ENCODE measurements at places on chromosomes 4 and X.

GRCh38 chr4:11842620-11843263 is 414.0 kb upstream of the HS3ST1 start:
- no peak for DNase-seq

DNA sequence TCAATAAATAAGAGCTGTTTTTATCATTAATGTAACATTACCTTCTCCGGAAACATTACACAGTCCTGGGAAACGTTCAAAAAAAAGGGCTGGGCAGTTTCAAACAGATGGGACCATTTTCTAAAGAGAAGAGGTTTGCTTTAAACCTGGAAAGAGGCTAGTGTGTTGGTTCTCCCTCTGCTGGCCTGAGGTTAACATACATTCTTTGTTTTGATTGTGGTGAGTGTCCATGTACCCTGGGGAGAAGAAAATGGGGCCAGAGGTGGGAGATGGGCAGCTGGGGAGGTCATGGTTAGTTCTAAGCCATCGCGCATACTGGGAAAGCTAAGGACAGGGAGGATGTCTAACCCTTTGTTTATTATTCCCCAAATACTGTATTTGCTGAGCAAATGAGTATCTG is 194.7 kb downstream of the CPEB2 start:
- no peak for DNase-seq

GRCh38 chr4:41299486-41299885 is 42.8 kb downstream of the UCHL1 start:
- DNase-seq: no peak

- no peak for DNase-seq
These were observed 78.8 kb downstream of the TMEM47 start for GRCh38 chrX:34578237-34578636.

DNA sequence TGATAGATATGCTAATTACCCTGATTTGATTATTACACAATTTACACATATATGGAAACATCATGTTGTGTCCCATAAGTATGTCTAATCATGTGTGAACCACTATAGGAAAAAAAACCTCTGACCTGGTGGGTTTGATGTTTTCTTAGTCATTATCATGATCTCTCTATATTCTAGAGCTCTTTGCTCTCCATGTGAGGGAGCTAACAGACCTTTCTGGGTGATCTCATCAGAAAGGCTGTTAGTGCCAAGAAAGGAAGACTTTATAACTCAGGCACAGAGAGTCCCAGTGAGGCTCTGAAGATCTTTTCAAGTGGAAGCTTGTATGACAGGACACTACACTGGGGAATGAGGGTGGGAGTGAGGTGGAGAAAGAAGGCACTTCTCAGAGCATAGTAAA is 527.7 kb upstream of the MAGEB2 start:
- no peak for DNase-seq

GRCh38 chr4:112296949-112297880 is at the start of gene ALPK1:
ALPK1 (plus strand) TSS chr4:112297369.
- DNase-seq: no peak

DNA sequence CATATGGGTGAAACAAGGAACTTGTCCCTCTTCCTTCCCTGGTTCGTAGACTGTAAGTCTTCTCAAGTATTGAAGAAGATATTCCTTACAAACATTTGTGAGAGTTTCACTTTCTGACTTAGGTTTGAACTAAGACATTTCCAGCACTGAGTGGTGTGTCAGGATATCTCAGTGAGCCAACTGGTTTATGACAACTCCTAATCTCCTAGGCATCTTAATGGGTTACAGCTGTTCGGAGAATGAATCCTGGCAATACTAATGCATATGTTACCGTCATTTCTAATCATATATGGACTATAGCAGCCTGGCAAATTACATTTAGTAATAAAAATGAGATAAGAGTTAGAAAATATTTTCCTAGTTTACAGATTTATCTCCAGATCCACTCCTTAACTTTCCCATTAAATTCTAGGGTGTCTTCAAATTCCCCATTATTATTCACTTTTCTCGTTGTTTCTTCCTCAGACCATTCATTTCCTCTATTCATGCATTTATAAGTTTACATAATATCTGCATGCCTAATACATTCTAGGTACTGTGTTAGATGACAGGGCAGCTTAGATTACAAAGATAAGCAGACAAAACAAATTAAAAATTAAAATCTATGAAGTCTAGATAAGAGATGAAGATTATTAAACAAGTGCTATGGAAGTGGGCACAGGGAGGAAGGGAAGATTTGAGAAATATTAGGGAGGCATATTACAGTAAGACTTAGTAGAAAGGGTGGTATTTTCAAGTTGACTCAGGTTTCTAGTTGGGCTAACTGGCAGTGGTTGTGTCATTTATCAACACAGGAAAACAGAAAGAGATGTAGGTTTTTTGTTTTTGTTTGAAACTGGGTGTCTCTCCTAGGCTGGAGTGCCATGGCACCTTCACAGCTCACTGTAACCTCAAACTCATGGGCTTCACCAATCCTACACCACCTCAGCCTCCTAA is 173.9 kb downstream of the WDFY3 start:
- no peak for DNase-seq

GRCh38 chr4:17468619-17469221 is 43.2 kb downstream of the QDPR start:
- no peak for DNase-seq

GRCh38 chrX:42695800-42696358 is 82.1 kb downstream of the PPP1R2C start:
- no peak for DNase-seq

DNA sequence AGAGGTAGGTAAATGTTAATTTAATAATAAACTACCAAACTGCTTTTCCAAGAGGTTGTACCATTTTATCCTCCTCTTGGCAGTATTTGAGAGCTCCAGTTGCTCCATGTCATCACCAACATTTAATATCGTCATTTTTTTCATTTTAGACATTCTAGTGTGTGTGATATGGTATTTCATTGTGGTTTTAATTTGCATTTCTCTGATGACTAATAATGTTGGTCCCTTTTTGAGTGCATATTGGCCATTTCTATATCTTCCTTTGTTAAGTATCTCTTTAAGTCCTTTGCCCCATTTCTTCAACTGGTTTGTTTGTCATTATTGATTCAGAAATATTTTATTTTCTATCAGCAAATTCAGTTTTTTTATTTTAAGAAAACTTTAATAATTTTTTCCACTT is 88.8 kb downstream of the MAPK10 start:
- DNase-seq: no peak

DNA sequence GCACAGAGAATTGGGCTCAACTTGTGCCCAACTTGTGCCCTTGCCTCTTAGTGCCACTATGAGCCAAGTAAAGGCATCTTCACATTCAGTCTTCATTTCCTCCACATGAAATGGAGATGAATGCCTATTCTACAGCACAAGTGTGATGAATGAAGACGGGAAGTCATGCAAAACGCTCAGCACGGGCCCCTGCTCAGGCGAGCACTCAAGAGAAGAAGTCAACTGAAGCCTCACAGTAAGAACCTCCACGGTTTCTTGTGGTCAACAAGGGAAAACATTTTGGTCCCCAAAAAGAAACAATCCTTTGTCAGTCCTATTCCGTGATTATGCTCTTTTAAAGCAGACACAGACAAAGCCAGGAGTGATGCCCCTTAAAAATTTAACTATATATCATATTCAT is 87.0 kb downstream of the IRF2 start:
- no peak for DNase-seq

DNA sequence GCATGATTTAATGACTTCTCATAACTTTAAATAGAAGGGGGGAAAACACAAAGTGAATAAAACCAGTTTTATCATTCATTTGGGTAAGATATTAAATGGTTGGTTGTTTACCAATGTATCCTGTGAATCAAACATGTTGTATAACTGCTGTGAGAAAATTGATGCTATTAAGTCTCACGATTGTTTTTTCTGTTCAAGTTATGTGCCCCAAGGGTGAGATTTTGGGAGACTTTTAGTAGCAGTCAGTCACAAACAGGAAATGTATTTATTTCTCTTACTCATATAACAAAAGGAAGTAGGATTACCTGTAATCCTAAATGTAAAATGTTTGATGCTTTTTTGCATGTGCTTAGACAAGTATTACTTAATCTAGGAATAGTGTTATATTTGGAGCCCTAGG is 39.2 kb downstream of the MTHFD2L start:
- DNase-seq: no peak

DNA sequence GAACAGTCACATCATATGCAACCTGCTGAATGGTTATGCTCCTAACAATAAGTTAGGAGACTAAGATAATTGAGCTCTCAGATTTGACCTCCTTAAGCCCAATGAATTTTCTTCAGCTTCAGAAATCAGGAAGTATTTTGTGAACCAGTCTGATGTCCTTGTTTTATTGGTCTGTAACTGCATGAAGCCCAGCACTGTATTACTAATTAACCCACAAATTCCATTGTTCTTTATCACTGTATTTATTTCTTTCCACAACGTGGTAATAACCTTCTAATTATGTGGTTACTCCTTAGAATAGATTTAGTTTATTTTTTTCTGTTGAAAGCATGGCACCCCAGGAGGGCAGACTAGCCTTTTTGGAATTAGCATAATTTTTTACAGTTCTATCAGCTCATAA is 3.9 kb upstream of the MFAP3L start:
- DNase-seq: no peak

GRCh38 chr4:88857588-88857987 is 160.0 kb upstream of the NAP1L5 start:
- no peak for DNase-seq

GRCh38 chrX:16319929-16320328 is 152.6 kb downstream of the MAGEB17 start:
- DNase-seq: no peak

DNA sequence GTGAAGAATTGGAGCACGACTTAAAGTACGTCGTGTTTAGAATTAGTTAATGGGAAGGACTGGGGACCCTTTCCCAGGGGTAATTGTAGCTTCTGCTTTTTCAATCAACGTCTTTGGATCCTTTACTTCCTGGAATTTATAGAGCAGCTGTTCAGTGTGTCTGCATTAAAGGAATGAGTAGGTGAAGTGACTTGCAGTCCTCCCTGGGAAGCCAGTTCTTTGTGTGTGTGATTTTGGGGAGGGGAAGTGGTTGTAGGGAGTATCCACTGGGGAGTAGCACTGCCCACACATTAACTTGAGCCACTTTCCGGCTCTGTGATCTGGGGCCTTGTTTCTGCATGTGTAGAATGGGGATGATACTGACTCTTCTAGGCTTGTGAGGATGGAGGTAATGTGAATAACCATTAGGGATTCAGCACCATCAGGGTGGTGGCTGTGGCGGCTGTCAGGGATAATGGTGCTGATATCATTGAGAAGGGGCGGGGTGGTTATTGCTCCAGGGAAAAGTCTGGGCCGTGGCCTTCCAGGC is 54.7 kb downstream of the TMEM131L start:
- no peak for DNase-seq

DNA sequence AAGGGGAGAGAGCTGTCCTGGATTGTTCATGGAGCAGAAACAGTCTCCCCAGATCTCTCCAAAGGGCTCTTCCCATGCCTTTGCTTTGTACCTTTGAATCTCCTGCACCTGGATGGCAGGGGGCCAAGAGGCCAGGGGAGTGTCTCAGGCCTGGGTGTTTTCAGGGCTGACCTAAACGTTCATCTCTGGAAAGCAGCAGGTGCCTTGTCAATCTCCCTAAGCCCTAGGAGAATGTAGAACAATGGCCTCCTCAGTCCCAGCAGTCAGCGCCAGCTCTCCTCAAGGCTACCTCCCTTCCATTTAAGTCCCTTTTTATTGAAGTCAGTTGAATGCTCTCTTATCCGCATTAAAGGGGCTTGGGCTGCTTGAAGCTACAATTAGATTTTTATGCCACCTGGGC is 31.2 kb upstream of the NSUN7 start:
- DNase-seq: no peak

- DNase-seq: no peak
These were observed 6.4 kb downstream of the RBM3 start for GRCh38 chrX:48580662-48581061.

DNA sequence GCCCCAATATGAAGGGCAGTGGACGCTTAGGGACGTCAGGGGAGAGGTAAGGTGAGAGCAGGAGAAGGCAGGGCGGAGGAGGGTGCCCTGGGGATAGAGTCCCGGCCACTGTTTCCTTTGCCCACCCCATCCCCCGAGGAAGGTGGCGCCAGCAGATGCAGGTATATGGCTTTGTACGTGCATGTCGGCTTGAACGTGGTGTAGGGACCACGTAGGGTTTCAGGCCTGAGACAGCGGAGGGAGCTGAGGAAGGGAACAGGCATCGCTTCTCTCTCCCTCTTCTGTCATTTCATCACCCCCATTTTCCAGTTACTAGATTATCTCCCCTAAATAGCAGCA is 97.9 kb downstream of the PHKA2 start:
- no peak for DNase-seq

DNA sequence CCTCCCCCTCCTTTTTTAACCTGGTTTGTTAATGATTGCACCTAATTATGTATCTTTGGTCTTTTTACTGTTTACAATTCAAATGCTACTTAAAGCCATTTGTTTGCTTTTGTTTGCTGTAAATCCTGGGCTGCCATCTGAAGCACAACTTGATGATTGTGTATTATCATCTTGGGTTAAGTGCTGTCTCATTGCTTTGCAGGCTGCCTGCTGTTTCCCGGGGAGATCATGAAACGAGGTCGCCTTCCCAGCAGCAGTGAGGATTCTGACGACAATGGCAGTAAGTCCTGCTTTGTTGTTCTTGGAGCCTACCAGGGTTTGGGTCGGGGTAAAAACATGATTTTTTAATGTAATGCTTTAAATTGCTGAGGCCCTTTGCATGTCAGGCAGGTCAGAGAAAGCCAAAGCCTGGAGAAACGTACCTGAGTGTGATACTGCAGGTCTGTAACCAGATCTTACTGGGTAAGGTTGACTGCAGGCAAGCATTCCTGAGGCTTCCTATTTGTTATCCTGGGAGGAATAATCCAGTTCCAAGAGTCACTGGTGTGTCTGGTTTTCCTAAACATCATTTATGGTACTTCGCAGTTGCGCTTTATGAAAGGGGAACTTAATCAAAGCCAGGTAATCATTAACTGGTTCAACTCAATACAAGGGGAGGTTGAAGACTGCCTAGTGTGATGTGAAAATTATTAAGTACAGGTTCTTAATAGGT is 22.2 kb downstream of the JADE1 start:
- no peak for DNase-seq

- DNase-seq: peak; percentile 62
These were observed 28.1 kb downstream of the MCUB start for GRCh38 chr4:109588176-109588575.

GRCh38 chr4:124862261-124862660 is 149.7 kb upstream of the ANKRD50 start:
- no peak for DNase-seq

Data from CD4-positive, alpha-beta T cell treated with Interleukin-6 for 4 hours (primary cell).